ENCODE measurements at places on chromosomes 3 and 15. TPM values are rescaled to one million over a fixed set of nuclear protein-coding genes. Genes with fewer than 3 reads are reported as not detected.

Gene PCSK6
- 11.0 TPM for total RNA-seq

Gene COLQ
- total RNA-seq: not detected

Gene CCR8
- 1.0 TPM for total RNA-seq

Gene KNL1
- 0.80 TPM for total RNA-seq

- DNase-seq: no peak
Observed at GRCh38 chr3:34361921-34362320, 563.5 kb downstream of the PDCD6IP start.

DNA sequence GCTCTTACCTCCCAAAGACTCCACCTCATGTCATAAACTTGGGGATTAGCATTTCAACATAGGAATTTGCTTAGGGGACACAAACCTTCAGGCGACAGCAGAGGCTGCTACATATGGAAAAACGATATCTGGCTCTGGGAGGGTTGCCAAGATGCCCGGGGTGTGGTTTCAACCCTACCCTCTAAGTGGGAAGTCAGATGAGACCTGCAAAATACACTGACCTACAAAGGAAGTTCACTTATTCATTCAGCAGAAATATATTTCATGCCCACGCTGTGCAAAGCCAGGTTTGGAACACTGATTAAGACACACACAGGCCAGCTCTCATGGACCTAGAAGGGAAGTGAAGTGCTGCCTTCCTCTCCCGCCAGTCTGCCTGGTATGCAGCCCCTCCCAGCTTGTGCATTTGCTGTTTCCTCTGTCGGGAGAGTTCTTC is 239.3 kb downstream of the FEZF2 start:
- peak; percentile 61 for DNase-seq

- DNase-seq: no peak
Observed at GRCh38 chr15:25208735-25209134, 230.1 kb downstream of the UBE3A start.

- no peak for DNase-seq
Observed at GRCh38 chr3:153305189-153305588, 143.2 kb downstream of the RAP2B start.

- no peak for DNase-seq
Observed at GRCh38 chr3:150312018-150312657, 96.0 kb upstream of the TSC22D2 start.

DNA sequence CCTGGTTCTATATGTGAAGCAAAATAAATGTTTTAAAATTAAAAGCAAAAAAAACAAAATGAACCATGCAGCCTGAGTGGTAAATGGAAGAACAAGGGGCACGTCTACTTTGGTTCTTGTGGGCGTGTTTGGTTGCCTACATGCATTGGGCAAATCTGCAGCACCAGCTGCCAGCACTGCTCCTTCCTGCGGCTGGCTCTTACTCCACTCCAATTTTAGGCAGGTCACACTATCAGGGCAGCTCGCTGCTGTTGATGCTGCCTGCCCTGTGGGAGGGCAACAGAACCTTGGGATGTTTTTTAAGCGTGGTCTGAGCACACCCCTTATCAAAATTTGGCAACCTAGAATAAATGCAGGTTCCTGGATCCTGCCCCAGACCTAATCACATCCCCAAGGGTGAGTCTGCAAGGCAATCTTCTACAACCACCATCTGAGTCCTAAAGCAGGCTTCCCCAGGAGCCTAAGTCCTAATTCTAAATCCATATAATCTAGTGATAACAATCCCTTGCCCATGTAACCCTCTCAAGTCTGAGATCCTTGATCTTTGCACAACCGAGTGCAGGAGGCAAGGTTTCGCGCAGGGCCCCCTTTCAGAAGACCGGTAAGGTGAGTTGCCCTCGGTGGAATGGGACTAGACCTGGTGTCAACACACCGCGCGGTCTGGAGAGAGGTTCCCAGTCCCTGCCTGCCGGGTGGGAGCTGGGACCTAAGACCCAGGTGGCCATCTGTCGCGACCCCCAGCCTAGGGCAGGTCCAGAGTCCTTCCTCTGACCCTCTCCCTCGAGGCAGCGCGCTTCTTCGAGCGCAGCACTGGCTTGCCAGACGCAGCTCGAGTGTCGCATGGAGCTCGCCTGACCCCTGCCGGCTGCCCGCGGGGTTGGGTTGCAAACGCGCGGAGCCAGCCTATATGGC is 15.9 kb downstream of the IVD start:
- no peak for DNase-seq

GRCh38 chr15:41691471-41691870 is 31.3 kb downstream of the MGA start:
- DNase-seq: no peak

- DNase-seq: peak; percentile 18
Observed at GRCh38 chr3:107794664-107795443, 272.1 kb downstream of the BBX start.

DNA sequence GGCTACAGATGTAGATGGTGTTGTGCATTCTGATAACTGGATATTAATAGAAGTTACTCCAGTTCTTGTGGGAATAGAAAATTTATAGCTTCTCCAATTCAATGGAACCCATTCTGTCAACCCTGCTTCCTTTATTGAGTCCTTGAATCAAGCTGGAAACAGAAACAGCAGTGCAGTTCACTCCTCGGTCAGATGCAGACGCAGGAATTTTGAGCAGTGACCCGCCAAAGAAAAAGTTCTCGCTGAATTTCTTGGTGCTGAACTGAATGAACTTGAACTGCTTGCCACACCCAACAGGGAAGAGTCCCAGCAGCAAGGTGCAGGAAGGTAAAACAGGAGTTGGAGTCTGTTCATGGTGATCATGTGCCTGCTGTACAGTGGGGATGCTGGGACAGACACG is 10.3 kb downstream of the HRH1 start:
- DNase-seq: no peak
